ENCODE measurements at places on chromosomes 2 and 18.
A peak's percentile ranks its signal among the peaks of the same experiment; 100 is the strongest.

DNA sequence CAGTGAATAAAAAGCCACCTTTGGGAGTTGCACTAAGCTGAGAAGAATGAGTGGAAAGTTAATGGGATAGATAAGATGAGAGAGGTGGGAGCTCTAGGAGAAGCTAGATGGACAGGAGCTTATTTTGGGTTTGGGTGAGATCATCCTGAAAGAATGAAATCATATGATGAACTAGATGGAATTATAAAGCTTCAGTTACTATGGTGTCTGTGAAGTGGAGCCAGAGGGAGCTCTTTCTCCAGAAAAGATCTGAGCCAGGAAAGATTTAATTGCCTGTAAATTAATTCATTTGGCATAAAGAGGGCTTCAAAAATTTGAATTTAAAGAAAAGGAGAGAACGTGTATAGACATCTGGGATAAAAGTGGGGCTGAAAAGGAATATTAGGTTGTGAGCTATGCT is 10.3 kb downstream of the DNAH6 start:
- DNase-seq: no peak

DNA sequence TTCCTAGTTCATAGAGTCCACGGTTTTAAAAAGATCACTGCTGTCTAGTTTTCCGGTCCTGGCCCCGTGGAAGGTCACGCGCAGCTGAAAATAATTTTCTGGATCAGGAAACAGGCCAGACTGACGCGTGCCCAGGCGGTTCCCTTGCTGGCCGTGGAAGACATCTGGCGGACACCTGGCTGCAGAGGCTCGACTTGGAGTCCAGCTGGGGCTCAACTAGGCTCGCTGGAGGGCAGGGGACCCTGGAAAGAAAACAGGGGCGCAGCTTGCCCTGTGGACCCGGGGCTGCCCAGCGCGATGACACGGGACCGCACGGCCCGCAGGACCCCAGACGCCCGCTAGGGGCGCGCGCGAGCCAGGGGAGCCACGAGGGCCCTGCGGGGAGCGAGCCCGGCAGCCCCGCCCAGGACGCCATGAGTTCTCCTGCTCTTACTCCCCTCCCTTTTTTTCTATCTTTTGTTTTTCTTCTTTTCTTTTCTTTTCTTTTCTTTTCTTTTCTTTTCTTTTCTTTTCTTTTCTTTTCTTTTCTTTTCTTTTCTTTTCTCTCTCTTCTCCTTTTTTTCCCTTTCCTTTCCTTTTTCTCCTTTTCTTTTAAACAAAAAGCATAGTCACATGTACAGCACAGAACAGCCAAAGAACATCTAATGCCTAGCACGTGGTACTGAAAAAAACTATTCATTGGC is 43.2 kb upstream of the UBE2F start:
- peak; percentile 72 for DNase-seq

DNA sequence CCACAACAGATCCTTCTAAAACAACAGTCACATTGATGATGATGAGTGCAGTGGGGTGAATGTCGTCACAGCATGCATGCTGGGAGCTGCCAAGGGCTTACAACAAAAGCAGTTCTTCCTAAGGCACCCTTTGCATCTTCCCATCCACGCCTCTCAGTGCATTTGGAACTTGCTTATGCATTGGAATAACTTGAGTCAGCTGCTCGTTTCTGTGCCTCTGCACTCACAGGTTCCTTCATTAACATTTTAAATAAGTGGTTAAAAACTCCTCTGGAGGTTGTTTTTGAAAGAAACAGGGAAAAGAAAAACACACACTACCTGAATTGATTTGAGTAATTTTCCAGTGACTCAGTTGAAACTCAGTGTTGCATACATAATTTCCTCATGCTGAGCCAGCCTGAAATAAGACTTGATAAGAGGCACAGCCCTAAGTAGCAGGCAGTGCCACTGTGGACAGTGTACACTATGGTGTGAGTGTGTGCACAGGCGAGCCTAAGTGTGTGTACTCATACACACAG is 46.8 kb upstream of the TRIM43B start:
- no peak for DNase-seq

- no peak for DNase-seq
Observed at GRCh38 chr2:96626553-96626942, 11.6 kb downstream of the KANSL3 start.

GRCh38 chr2:6372317-6372901 is 493.3 kb downstream of the CMPK2 start:
- DNase-seq: no peak

GRCh38 chr2:42216694-42217093 is 47.5 kb downstream of the EML4 start:
- no peak for DNase-seq

GRCh38 chr18:55219059-55219458 is 259.8 kb upstream of the CCDC68 start:
- no peak for DNase-seq

DNA sequence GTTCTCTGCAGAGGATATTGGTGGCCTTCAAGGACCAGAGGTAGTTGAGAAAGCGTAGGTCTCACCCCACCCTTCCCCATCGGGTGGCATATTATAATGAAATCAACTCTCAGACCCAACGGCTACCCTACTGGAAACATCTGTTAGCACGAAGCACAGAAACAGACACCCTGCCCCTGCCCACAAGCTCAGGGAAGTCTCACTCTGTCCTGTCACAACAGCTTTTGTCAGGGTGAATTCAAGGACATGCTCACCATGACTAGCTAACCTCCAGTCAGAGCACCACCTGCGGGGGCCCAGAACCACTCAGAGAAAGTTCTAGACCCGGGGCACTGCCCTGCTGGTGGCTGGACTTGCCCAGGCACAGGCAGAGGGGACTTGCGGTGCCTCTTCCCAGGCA is 3.5 kb upstream of the B3GNT7 start:
- DNase-seq: no peak

- no peak for DNase-seq
Observed at GRCh38 chr18:23908827-23909226, 105.7 kb upstream of the TTC39C start.

GRCh38 chr2:216909541-216910210 is 49.8 kb upstream of the TNP1 start:
- no peak for DNase-seq

- DNase-seq: no peak
Observed at GRCh38 chr2:121018136-121019061, 266.6 kb downstream of the TFCP2L1 start.

DNA sequence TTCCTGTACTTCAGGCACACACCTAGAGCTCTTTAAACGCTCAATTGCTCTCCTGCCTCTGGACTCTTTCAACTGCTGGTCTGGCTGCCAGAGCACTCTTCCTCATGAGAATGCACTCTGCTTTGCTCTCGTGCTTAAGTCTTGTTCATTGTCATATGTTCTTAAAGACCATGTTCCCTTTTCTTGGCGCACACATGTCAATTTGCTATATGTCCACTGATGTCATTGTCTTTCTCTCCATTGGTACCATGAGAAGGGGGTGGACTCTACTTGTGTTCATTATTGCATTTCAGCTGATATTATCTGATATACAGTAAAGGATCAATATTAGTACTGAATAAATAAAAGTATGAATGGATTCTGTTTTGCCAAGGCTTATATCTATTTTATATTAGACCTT is 16.8 kb downstream of the SPHKAP start:
- no peak for DNase-seq

DNA sequence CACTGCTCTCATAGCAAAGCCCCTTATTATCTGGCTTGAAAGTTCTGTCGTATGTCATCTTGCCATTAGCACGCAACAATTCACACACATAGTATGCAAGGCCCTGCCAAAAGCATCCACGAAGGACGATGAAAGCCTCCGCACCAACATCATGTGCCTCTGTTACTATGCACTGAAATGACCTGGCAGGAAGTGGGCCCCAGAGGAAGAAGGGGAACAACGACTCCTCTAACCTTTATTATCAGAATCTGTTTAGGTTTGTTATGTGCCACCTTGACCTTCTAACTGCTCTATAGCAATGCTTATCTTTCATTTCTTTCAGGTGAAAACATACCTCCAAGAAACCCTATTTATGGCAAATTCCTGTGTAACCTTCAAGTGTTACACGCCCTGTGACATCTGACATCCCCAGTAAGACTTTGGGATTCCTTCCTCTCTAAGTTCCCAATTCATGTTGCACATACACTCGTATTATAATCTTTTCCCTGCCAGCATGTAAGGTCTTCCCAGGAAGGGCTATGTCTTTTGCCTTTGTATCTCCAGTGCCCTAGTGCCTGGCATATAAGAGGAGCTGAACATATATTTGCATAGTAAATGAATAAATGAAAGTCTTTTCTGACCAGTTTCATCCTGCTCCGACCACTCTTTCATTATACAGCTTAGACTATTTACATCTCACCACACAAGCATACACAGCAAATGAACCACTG is 7.0 kb upstream of the NDUFV2 start:
- DNase-seq: peak; percentile 34

GRCh38 chr2:58032016-58032763 is 14.4 kb upstream of the VRK2 start:
- DNase-seq: no peak

DNA sequence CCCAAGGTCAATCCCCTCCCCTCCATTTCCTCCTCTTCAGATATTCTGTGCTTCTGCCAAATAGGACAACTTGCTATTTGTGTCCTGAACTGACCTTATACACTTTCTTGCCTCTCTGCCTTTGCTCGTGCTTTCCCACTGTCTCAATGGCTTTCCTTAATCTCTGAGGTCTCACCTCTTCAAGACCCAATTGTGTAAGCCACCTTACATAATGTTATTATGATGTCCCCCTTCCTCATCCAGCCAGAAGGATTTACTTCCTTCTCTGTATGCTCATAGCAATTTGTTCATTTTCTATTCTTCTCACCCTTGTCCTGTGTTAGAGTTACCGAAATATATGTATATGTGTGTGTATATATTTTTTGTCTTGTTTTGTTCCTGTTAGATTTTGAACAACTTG is 26.9 kb upstream of the DARS1 start:
- DNase-seq: no peak

GRCh38 chr2:30601375-30601774 is 154.3 kb downstream of the LCLAT1 start:
- DNase-seq: no peak

DNA sequence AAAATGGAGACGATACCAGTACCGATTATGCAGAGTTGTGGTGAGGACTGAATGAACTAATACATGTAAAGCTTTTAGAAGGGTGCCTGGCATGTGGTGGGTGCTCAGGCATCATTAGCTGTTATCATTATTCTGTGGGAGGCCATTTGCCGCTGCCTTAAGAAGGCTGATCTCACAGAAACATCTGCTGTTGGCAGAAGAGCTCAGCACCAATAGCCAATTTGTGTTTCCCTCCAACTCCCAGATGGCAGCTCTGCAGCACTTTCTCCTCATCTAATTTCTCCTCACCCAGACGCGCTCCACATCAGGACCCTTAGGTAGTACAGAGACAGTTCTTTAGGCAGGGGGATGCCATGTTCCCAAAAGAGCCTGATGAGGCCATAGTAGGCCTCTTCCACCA is 15.8 kb upstream of the CYP1B1 start:
- no peak for DNase-seq

GRCh38 chr2:121046335-121046734 is 238.7 kb downstream of the TFCP2L1 start:
- DNase-seq: no peak

DNA sequence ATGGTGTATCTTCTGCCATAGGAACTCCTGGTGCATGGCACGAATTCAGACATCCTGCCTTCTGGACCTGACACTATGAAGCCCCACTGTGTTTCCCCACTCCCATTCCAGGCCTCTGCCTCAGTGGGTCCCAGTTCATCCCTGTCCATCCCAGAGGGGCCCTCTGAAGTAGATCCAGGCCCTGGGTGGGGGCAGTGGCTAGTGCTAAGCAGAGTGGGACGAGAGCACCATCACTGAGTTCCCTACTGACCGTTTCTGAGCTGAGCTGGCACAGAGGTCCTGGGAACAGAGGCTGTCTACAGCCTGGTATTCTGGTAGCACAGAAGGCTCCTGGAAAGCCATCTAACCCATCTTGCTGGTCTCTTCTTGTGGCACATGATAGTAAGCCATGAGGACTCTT is 54.0 kb downstream of the ATOH8 start:
- DNase-seq: no peak

GRCh38 chr18:79185648-79186047 is 116.5 kb downstream of the ATP9B start:
- no peak for DNase-seq

GRCh38 chr2:216596236-216596979 is 36.8 kb upstream of the IGFBP2 start:
- DNase-seq: no peak

DNA sequence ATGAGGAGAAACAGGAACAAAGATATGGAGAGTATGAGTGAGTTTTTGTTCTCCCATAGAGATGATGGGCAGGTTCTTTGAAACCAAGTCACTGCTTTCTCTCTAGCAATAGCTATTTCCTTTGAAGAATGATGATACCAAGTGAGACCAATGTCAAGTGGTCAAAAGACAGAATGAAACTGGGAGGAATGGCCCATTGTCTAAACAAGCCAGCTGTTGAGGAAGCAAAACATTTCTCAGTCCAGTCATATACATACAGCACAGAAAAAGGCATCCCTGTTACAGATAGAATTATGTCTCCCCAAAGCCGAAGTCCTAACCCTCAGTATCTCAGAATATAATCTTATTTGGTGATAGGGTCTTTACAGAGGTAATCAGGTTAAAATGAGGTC is 66.1 kb upstream of the EPC2 start:
- no peak for DNase-seq

DNA sequence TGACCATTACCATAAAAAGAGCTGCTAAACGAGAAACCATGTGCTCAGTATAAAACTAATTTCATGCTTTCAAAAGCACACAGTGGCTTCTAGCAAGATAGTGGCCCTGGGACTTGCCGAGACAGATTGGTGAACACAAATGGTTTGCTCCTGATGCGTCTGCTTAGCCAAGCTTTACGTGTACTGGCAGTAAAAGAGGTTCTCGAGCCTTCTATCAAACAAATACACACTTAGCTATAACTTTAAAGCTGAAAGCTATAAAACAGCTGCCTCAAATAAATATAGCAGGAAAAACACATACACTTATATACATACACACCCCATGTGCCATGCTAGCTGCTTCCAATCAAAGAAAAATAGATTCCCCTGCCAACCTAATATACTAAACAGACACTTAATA is 117.0 kb downstream of the ZNF385B start:
- DNase-seq: no peak
